ENCODE measurements at places on chromosomes 5 and 9. TPM values are rescaled to one million over a fixed set of nuclear protein-coding genes. Genes with fewer than 3 reads are reported as not detected.

DNA sequence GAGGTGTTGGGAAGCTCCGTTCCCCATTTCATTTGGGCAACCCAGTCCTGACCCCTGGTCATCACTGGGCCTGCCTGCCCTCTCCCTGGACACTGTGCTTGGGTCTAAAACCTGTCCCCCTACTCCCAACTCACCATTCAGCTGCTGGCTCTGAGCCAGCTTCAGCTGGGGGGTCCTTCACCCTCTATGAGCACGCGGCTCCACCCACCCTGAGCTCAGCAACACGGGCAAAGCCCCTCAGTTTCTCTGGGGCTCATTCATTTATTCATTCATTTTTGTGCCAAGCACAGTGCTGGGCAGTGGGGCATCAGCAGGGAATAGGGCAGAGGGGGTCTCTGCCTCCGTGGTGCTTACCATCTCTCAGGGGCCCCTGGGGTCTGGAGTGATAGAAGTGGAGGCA is 199.8 kb upstream of the MVB12B start:
- DNase-seq = no peak

DNA sequence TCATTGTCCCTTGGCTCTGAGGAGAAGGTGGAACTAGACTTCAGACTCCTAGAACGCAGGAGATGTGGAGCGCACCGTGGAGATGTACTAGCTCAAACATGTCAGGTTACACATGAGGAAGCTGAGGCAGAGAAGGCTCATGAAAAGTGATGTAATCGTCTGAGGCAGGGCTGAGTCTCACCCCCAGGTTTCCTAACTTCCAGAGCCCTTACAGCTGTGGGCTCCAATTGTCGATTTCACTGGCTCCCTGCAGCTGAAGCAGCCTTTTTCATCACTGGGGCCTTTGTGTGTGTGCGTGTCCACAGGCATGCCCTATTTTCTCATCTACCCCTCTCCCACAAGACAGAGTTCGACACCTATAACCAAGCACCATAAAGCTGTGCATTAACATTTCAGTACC is 370.6 kb downstream of the NTRK2 start:
- no peak for DNase-seq

DNA sequence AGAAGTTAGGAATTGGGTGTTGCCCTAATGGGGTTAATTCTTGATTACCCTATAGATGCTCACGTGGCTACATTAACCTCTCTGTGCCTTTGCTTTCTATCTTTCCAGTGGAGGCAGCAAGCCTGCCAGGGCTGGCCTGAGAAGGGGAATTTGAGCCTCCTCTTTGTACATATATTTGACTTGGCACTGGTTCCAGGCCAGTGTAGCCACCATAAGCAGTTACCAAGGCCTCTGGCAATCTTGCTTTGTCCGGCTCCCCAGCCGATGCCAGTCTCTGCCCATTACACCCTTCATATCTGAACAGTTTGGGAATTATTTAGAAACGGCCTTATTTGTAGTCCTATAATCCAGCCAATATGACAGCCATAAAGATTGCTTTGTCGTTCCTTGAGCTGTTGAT is 58.6 kb upstream of the PPARGC1B start:
- no peak for DNase-seq

DNA sequence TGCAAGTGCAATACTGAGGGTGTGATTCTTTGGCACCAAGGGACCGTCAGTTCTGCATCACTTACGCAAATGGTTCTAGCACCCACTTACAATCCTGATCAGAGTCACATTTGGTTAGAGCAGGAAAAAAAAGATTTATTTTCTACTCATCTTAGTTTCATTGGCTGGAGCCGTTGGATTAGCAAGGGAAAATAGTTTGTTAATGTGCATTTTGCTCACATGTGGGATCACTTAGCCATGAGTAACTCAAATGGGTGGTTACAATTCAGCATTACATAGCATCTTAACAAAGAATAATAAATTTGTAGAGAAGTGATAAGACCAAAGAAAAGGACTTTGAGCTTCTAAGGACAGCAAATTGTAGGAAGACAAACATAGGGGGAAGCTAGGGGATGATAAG is 216.9 kb downstream of the AUH start:
- DNase-seq = no peak

DNA sequence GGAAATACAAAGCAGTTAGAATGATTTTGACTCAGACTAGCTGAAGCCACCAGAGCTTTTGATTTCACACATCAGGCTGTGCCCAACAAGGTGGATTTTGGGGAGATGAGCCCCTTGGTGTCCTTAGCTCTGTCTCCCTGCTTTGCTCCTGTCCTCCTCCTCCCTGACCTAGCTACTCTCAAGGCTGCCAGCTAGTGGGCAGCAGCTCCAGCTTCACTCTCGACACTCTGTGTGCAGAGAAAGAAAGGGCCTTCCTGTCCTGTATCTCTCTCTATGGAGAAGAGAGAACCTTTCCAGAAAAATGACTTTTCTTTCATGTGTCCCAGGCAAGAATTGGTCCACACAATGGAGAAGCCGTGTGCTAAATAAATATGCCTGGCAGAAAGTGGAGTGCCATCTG is 446.2 kb downstream of the SEMA5A start:
- DNase-seq = no peak

Gene CCDC192
- total RNA-seq = not detected
